ENCODE measurements at places on chromosomes 1 and 21.

- DNase-seq, result no peak
Measured at GRCh38 chr1:85387781-85388180, 77.2 kb downstream of the DDAH1 start.

DNA sequence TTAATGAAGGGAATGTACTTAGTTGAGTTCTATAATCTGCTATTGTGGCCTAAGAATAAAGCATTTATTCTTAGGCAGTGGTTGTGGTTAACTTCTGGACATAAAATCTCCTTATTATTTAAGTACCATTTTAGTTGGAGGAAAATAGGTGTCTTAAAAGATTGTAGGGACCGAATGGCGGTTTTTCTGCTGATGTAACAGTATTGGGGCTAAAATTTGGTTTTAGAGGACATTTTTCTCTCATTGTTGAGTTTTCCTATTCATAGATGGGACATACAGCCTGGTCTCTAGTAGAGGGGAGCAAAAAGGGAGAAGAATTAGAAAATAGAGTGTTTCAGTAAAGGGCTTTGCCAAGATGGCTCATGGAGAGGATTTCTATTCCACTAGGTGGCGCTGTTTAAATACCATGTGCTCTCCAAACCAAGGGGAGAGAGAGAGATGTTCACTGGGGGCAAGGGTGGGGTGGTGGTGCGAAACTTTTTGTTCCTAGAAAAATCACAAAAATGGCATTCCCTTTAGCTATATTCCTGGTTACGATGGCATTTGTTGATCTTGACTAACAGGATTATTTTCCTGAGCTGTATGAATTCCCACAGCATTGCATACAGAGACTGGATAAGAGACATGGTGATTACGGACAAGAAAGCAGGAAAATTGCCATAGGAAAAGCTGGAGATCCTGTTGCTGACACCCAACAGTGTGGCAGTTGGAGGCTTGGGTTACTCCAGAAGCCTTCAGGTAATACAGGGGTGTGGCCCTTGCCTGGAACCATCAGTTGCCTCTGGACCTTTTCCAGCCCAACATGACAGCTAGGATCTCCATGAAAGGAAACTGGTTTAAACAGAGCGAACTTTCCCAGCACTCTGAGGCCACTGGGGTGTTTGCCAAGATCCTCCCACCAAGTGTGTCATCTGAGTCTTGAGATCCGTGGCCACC is 18.2 kb upstream of the FCGR2A start:
- peak; percentile 60 for DNase-seq

DNA sequence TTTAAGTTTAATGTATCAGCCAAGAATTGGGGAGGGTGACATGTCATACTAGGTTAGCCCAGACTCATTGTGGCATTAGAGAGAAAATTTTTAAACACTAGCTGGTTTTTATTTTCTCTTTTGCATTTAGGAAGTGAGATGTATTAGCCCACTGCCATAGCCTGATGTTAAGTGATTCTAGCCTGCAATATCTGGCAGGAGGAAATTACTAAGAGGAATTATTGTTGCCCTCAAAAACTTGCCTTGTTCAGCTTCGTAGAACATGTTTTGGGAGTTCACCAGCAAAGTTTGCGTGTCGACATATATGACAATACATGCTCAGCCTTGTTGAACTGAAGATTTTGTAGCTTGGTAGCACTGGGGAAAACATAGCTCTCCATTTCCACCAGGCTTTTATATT is 12.5 kb downstream of the ADAM30 start:
- no peak for DNase-seq

DNA sequence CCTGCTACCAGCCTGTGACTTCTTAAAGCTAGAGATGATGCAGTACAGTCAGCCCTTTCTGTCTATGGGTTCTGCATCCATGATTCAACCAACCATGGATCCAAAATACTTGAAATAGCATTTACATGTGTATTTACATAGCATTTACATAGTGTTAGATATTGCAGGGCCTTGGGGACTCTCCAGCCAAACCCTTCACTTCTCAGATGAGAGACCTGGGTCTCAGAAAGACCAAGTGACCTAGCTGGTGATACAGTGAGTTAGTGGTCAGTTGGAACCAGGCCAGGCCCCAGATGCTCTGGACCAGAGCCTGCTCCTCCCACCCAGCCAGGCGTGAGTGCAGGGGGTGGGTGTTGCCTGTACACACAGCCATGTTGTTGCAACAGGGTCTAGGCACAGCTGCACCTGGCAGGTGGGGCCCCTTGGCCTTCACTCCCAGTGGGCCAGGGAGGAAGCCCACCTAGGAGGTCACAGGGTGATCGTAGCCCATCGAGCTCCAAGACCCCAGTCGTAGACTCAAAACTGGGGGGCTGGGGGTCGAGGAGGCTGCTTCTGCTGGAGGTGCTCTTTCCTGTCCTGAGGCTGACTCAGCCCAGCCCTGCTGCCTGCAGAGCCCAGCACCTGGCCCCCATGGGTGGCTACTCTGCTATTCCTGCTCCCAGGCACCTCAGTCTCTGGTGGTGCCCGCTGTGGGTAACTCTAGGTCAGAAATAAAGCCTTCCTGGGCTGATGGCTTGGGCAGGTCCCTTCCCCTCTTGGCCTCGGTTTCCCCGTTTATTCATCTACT is 7.7 kb downstream of the TMEM61 start:
- DNase-seq, result no peak

GRCh38 chr1:64864018-64864940 is 102.1 kb downstream of the JAK1 start:
- peak; percentile 60 for DNase-seq

DNA sequence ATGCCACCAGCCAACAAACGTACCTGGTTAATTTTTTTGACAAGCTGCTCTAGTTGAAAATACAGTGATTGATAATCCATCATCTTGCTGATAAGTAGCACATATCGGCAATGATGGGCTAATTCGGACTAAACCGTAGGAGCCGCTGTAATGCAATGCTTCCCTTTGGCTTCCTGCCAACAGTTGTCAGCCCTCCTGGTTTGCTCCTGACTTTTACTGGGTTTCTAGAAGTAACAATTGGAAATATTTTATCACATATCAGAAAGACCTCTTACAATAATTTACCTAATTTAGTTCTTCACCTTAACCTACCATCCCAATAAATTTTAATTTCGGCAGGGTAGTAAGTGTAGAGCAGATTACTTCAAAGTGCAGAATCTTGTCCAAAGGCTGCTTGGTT is 148.5 kb downstream of the DHRS3 start:
- DNase-seq, result no peak

DNA sequence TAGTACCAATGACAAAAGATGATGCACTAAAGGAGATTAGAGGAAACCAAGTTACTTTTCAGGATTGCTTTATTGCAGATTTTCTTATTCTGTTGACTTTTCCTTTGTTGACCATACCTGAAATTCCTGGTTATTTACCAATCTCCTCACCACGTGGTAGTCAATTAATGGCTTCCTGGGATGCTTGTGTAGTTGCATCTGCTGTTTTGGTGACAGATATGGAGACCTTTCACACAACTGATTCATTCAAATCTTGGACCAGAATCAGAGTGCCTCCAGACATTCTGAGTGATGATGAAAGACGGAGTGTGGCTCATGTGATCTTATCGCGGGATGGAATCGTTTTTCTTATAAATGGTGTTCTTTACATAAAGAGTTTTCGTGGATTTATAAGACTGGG is 91.3 kb downstream of the CATSPERE start:
- DNase-seq, result no peak

DNA sequence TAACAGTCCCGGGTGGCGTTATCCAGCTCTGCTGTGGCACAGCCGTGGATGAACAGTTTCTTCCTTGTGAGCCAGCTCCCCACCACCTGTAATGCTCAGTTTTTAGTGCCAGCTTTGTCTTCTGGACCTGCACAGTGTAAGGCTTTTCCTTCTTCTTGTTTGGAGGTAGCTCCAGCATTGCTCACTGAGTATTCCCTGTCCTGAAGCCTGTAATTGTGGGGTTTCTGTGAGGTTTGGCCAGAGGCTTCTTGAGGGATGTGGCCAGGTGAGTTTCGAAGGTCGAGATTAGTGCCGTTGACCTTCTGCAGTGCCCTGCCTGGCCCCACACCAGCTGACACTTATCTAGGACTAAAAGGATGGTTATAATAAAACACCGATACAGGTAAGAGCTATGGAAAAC is 75.0 kb downstream of the PBX1 start:
- no peak for DNase-seq

DNA sequence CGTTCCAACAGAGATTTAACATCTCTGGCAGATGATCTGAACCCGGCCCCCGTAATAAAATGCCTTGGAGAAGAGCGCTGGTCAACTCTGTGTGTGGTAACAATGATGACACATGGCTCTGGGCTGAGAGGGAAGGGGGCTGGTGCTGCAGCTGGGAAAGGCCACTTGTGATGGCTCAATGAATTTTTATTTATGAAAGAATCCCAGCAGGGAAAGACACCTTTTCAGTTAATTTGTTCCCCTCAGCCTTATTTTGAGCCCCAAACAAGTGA is 59.4 kb downstream of the SYT6 start:
- no peak for DNase-seq

DNA sequence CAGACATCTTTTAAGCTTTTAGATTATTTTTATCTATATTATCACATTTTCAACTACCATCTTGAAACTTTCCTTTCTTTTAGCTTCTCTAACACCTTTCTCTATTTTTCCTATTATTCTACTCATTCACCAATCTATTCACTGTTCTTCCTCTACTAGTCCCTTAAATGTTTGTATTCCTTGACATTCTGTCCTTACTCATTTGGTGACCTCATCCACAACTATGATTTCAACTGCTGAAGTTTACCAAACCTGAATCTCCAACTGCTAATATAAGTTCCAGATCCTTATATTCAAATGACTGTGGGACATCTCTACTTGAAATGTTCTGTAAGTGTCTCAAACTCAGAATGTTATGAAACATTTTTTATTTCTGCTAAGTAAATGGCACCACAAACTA is 49.2 kb downstream of the TUT4 start:
- no peak for DNase-seq

GRCh38 chr1:62727656-62728407 is 39.6 kb upstream of the DOCK7 start:
- no peak for DNase-seq

DNA sequence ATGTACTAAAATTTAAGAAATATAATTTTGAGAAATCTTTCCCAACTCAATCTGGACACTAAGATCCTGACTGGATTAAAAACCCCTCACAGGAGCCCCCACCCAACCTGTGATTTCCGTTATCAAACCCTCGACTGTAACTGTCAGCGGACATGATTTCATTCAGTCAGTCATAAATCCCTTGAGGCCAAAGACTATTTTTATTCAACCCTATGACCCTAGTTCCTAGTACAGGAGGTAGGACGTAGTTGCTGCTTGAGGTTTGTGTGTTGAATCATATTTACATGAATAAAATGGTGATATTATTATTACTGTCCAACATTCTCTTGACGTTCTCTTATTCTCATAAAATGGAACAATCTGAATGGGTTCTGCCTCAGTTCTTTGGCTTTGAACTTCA is 73.1 kb upstream of the DYNLT5 start:
- no peak for DNase-seq

- DNase-seq, result no peak
Measured at GRCh38 chr1:71919811-71920509, 362.4 kb downstream of the NEGR1 start.

- no peak for DNase-seq
Measured at GRCh38 chr1:109523706-109524105, 14.2 kb upstream of the AMIGO1 start.

- no peak for DNase-seq
Measured at GRCh38 chr1:221069986-221070385, 190.7 kb downstream of the HLX start.

- peak; percentile 25 for DNase-seq
Measured at GRCh38 chr21:42406201-42406621, 2.5 kb downstream of the UBASH3A start.

GRCh38 chr1:150566589-150567340 is 12.6 kb downstream of the MCL1 start:
- DNase-seq, result no peak

DNA sequence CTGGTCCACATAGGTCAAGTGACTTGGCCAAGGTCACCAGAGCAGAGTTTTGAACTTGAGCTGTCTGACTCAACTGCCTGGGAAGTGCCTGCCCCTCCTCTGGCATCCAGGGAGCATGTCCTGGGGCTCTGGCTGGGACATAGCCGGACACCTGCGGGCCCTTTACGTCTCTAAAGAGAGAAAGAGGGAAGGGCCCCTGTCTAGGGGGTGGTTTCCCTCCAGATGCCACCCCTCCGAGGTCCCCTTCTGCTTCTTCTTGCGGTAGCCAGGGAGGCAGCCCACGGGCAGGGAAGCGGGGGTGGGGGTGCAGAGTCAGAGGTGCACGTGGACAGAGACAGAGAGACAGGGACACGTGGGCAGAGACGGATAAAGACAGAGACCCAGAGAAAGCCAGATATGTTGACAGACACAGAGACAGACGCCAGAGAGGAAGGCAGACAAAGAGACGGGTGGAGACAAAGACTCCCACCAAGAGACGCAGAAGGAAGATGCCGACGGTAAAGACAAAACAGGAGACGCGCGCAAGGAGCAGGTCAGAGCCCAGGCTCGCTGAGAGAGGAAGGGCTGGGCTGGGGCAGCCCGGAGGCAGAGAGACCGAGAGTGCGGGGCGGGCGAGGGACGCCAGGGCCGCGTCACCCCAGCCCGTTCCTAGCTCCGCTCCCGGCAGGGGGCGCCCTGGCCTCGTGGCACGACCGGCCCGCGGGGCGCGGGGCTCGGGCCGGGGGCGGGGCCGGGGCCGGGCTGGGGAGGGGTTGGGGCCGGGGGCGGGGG is 458 bp upstream of the ALPL start:
- peak; percentile 49 for DNase-seq

DNA sequence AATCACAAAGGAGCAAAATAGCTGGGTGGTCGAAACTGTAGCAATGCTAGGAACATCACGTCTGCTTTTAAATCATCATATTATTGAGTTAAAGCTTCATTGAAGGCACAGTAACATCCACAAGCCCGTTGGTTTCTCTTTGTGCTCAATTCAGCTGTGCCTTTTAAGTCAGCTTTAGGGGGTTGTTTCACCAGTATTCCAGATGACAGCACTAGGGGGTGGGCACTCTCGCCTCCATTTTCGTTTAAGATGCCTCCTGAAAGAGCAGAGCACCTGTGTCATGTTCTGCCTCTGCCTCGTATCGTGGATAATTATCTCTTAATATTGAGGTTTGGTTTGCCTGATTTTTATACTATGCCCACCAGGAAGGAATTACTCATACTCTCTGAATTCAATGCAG is 139.8 kb upstream of the PTBP2 start:
- no peak for DNase-seq

GRCh38 chr1:208538587-208538986 is 294.4 kb upstream of the PLXNA2 start:
- DNase-seq, result no peak

GRCh38 chr1:98179151-98179773 is 258.4 kb upstream of the DPYD start:
- no peak for DNase-seq

DNA sequence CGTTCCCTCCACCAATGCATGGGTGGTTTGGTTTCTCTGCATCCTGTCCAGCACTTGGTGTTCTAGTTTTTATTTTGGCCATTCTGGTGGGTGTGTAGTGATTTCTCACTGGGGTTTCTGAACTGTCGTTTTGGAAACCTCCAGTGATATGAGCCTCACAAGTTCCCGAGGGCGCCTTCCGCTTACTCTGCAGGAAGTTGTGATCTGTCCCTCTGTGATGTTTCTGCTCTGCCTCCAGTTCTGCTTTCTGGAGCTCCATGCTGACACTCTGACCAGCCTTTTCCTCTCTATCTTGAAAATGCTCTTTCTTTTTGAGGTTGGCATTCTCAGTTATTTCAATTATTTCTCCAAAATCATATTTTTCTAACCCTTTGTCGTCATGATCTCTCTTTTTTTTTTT is 111.6 kb downstream of the PLD5 start:
- no peak for DNase-seq
